NCI-H146 (cell line): ENCODE measurements at places on chromosomes 4 and X.
A peak's percentile ranks its signal among the peaks of the same experiment; 100 is the strongest.

DNA sequence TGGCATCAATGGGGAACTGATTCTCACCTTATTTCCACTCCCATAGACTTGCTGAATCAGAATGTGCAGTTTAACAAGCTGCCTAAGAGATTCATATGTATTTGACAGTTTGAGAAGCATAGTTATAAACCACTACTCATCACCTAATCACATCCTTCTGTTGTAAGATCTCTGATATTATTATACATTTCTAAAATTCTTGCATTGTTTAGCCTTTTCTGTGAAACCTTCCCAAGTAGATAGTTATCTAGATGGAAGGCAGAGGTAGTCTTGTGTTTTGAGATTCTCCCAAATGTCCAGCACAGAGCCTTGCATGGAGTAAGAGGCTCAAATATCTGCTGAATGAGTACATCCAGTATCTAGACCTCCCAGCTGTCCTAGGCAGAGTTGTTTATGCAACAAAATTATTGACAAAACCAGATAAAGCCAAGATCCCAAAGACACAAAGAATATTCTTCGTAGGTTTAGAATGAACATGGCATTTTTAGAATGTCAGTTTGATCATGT, 227.3 kb downstream of the KDR start:
- DNase-seq, result no peak

DNA sequence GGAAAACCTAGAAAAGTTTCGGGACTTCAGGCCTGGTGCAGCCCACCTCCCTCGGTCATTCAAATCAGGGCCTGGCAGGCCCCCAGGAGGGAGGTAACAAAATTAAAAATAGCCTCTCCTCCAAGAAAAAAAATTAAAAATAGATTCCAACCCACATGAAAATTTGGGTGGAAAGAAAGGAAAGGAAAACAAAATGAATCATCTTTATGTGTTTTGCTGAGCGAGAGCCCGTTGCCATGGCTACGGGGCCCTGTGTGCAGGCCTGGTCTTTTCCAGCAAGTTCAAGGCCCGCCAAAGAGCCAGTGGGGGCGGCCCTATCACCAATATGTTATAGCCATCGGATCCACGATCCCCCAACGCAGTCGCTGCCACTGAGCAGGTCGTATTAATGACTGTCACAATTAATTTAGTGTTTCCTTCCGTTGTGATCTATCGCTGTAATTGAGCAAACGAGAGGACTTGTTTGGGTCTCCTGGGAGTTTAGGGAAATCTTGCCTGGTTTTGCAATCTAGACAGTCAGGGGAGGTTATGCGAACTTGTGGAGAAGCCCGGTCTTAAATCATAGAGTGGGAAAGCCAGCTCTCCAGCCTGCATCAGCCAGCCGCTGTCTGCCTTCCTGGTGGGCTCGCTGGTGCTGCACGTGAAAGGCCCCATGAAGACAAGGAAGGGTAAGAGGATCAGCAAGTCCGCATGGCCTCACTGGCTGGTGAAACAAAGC, 452.4 kb downstream of the BCOR start:
- DNase-seq, result no peak

GRCh38 chr4:182776376-182777105, 140.6 kb downstream of the DCTD start:
- peak; percentile 50 for DNase-seq

- DNase-seq, result no peak
These were observed 252.9 kb upstream of the TTC29 start for GRCh38 chr4:147198411-147199051.

DNA sequence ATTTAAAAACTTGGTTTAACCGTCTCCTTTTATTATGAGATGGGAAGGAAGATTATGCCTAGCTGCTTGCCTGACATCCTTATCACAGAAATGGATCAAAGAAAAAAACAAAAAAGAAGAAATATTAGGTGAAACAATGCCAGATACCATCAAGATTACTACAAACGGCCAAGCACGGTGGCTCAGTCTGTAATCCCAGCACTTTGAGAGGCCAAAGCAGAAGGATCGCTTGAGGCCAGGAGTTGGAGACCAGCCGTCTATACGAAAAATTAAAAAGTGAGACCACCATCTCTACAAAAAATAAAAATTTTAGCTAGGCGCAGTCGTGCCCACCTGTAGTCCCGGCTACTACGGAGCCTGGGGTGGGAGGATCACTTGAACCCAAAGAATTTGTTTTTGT, 2.3 kb downstream of the FRYL start:
- DNase-seq, result no peak
